RKO (cell line): ENCODE measurements at places on chromosomes 1 and 21.

- DNase-seq, result no peak
Observed at GRCh38 chr1:242824435-242824834, 299.9 kb upstream of the PLD5 start.

DNA sequence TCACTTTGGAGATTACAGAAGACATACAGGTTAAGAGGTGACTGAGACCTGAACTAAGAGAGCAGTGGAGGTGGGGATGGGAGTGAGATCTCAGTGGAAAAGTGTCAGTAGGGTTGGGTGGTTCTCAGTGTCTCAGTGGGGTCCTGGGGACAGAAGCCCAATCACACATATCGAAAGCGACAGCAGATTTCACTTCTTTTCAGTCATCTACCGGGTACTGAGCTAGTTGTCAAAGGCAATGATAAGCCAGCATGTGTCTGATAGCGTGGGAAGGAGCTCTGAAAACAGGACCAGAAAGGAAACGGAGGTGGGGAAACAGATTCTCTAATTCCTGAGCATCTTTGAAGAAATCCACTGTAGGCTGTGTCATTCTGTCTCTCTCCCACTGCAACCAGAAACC is 59.5 kb downstream of the RHOU start:
- DNase-seq, result no peak

DNA sequence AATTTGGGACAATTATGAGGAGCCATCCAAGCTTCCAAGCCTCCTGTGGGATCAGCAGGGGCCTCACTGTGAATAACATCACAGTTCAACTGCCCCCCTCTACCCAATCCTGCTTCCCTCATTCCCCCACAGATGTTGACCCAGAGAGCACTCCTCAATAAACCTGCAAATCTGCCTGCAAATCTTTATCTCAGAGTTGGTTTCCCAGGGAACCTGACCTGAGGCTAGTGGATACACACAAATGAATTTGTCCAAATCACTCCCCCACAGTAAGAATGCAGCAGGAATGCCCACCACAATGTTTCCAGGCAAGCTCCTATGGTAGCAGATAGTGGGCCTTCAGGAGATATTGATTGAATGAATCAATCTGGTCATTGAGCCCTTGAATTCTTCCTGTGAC is 56.4 kb upstream of the HIVEP3 start:
- no peak for DNase-seq

DNA sequence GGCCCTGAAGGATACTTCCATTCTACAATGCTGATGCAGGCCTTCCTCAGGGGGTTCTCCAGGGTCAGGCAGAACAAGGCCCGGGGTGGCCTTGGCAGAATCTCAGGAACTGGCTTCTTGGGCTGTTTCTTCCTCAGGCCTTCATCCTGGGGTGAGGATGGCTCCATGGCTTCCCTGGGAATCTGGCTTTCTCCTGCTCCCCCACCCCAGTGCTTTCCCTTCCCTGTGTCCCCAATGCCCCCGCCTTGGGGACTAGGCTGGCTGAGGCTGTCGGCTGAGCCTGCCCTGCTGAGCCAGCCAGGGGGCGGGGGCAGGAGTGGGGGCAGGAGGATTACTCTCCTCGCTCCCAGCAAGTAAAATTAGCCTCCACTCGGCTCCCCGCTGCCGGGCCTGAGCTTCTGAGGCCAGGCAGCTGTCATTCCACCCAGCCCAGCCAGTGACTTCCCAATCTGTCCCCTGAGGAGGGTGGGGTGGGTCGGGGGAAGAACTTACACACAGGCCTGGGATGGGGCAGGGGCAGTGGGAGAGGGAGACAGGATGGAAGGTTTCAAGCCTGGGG is at the start of gene CACNA1S:
Gene CACNA1S, minus strand, starts transcription at position 254 of the 559 bp plus-strand sequence. Its CDS starts 87 bp downstream, at position 167.
- no peak for DNase-seq

- DNase-seq, result no peak
Observed at GRCh38 chr1:8847990-8848389, 30.5 kb downstream of the ENO1 start.

- DNase-seq, result no peak
Observed at GRCh38 chr1:55081905-55082296, 42.6 kb downstream of the PCSK9 start.

GRCh38 chr1:208835097-208835463 is 590.9 kb upstream of the PLXNA2 start:
- no peak for DNase-seq
